GM12878 (cell line): ENCODE measurements at places on chromosomes 16 and 17.

- DNase-seq = no peak
- H3K36me3 ChIP-seq = peaks cover 20% of the 10 kb centered on the region
- H3K4me1 ChIP-seq = peaks cover 24% of the 10 kb centered on the region
- H3K4me3 ChIP-seq = no peak overlapping the region
- no peak overlapping the region for H3K27ac ChIP-seq
- no peaks in the 10 kb centered on the region for H3K27me3 ChIP-seq
Measured at GRCh38 chr17:42564815-42565522, 1.9 kb upstream of the MLX start.

DNA sequence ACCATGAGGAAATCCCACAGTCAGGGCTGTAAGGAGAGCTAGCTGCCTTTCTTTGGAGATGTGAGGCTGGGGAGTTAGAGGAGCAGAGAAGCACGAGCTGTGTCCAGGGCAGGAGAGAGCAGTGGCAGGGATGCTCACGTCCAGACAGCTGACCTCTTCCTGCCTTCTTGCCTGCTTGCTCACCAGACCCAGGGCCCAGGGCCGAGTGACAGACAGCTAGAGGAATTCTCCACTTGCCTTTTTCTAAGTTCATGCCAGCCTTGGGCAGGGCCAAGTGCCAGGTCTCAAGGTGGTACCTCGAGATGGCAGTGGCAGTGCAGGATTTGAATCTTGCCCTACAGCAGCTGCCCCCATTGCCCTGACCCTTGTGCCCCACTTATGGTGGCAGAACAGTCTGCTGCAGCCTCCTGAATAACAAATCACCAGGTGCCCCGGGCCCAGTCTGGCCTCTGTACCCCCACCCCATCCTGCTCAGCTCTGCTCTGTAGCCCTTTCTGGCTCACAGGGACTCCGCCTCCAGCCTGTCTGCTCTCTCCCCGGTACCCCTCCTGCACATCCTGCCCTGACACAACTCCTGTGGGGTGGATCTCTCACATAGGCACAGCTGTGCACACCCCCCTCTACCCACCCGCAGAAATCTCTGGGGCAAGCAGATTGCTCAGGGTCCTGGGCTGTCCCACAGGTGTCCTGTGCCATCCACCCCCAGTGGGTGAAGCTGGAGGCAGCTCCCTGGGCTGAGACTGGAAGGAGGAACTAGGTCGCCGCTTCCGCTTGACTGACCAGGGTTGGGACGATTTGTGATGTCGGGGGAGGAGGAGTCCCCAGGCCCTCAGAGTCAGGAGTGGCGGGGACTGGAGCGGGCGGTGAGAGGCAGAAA lies 25.9 kb downstream of the GRIN2C start:
- H3K27ac ChIP-seq = no peak overlapping the region
- H3K36me3 ChIP-seq = peaks cover 3% of the 10 kb centered on the region; the same call in 1 of the 2 replicates
- DNase-seq = no peak
- H3K27me3 ChIP-seq = no peaks in the 10 kb centered on the region
- no peak overlapping the region for H3K4me3 ChIP-seq

DNA sequence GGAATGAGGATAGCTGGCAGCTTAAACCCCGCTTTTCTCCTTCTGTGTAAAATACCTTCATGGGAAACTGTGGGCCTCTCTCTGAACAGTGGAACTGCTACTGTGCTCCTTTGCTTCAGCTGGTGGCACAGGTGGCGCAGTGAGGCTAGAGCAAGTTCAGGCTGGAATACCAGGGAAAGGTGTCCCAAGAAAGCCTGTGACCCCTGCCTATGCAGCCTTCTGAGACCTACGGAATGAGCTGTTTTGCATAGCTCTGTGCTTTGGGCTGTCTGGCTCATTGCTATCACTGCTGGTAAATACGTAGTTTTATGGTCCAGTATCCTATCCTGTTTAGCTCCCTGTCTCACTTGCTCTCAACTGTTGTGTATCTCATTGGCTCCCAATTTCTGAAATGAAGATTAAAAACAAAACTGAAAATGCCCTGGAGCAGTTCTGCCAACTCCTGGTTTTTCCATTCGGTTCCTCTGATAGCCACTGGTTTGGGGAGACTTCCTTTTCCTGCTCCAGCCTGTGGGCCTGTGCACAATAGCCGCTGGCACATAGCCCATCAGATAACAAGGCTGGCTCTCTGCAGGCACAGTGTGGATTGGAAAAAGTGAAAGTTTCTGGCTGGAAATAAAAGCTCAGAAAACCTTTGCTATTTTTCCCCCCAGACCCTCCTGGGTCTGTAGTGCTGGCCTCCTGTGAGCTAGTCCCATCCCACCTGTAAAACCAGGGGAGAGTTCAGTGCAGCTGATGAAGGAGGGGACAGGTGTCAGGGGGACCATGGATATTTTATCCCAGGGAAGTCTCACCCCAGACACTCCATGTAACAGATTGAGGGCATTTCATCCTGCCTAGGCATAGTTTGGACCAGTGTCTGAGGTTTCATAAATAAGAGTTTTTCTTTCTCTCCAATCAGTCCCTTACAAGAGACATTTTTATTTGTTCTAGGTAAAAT lies 24.0 kb downstream of the LIMD2 start:
- DNase-seq = no peak
- H3K27ac ChIP-seq = no peak overlapping the region
- no peaks in the 10 kb centered on the region for H3K4me1 ChIP-seq

GRCh38 chr17:304461-304860 lies 48.1 kb downstream of the RPH3AL start:
- no peaks in the 10 kb centered on the region for H3K27me3 ChIP-seq
- no peak overlapping the region for H3K4me3 ChIP-seq
- no peak for DNase-seq
- no peak overlapping the region for H3K27ac ChIP-seq
- H3K36me3 ChIP-seq = no peaks in the 10 kb centered on the region
- H3K4me1 ChIP-seq = no peaks in the 10 kb centered on the region

DNA sequence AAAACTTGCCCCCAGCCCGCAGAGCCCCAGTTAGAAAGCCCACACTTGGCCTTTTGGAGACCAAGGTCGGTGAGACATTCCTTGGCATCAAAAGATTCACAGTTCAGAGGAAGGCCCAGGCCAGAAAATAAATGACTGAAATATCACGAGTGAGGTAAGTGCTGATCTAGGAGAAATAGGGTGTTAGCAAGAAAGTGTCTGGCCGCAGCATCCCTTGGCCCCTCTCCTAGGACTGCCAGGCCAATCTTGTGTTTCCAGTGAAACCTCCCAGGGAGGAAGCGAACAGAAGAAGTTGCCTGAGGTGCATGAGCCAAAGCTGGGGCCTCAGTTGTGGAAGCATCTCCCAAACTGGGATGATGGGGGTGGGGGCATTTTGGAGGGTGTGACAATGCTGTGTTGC lies 22.5 kb upstream of the NSMCE1 start:
- DNase-seq = no peak
- H3K4me1 ChIP-seq = peaks cover 8% of the 10 kb centered on the region
- no peak overlapping the region for H3K4me3 ChIP-seq
- no peak overlapping the region for H3K27ac ChIP-seq

- H3K36me3 ChIP-seq = no peaks in the 10 kb centered on the region
- DNase-seq = no peak
- H3K27me3 ChIP-seq = no peaks in the 10 kb centered on the region
- no peak overlapping the region for H3K27ac ChIP-seq
- peaks cover 3% of the 10 kb centered on the region for H3K4me1 ChIP-seq
Measured at GRCh38 chr17:17107891-17108431, 65.7 kb downstream of the MPRIP start.

GRCh38 chr17:79995696-79996095 lies 40.0 kb downstream of the TBC1D16 start:
- H3K27ac ChIP-seq = no peak overlapping the region
- H3K4me1 ChIP-seq = 0 out of 2 replicates have a peak, but pooled peaks cover 4% of the 10 kb centered on the region
- no peak overlapping the region for H3K4me3 ChIP-seq
- no peaks in the 10 kb centered on the region for H3K36me3 ChIP-seq
- DNase-seq = no peak
- no peaks in the 10 kb centered on the region; the same call in 1 of the 2 replicates for H3K27me3 ChIP-seq

- no peak for DNase-seq
- no peaks in the 10 kb centered on the region for H3K36me3 ChIP-seq
- H3K27me3 ChIP-seq = no peaks in the 10 kb centered on the region
- H3K4me1 ChIP-seq = peaks cover 54% of the 10 kb centered on the region
- H3K4me3 ChIP-seq = no peak overlapping the region
Measured at GRCh38 chr17:3799181-3799945, 1.6 kb downstream of the ITGAE start.

GRCh38 chr17:6374761-6375312 lies 60.1 kb downstream of the AIPL1 start:
- H3K36me3 ChIP-seq = no peaks in the 10 kb centered on the region
- no peak for DNase-seq
- no peak overlapping the region for H3K4me3 ChIP-seq
- H3K27me3 ChIP-seq = no peaks in the 10 kb centered on the region
- no peak overlapping the region for H3K27ac ChIP-seq
- no peaks in the 10 kb centered on the region for H3K4me1 ChIP-seq

GRCh38 chr16:15993946-15994665 lies 44.7 kb downstream of the ABCC1 start:
- H3K27me3 ChIP-seq = no peaks in the 10 kb centered on the region
- no peak overlapping the region for H3K27ac ChIP-seq
- peaks cover 15% of the 10 kb centered on the region for H3K36me3 ChIP-seq
- no peak overlapping the region for H3K4me3 ChIP-seq
- H3K4me1 ChIP-seq = peaks cover 8% of the 10 kb centered on the region

DNA sequence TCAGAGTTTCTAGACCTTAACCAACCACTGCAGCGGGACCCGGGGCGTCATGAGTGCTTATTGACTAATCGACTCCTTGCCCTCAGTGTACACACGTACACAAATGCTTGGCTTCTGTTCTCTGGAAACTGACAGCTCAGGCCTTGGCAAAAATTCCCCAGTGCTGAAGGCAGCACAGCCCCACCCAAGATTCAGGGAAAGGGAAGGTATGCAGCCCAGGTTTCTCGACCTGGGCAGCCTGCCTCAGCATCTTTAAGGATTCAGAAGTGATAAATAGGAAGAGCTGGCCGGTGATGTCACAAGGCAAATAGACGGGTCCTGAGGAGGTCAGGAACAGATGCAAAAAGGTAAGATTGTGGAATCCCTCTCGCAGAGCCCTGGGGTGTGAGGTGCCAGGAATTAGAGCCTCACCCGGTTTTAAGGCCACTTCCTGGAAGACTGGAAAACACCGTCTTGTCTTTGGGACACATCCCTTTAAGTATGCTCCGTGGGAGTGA lies 9.0 kb upstream of the CDH3 start:
- no peak for DNase-seq
- no peak overlapping the region for H3K27ac ChIP-seq
- H3K27me3 ChIP-seq = no peaks in the 10 kb centered on the region
- H3K4me1 ChIP-seq = no peaks in the 10 kb centered on the region
- H3K4me3 ChIP-seq = no peak overlapping the region
